Left renal cortex interstitium (tissue), 4 donors: ENCODE measurements at places on chromosomes 4 and X. TPM values are rescaled to one million over a fixed set of nuclear protein-coding genes. Genes with fewer than 3 reads are reported as not detected.

GRCh38 chr4:1348014-1348513 lies 1.1 kb downstream of the UVSSA start:
- no peak for DNase-seq

DNA sequence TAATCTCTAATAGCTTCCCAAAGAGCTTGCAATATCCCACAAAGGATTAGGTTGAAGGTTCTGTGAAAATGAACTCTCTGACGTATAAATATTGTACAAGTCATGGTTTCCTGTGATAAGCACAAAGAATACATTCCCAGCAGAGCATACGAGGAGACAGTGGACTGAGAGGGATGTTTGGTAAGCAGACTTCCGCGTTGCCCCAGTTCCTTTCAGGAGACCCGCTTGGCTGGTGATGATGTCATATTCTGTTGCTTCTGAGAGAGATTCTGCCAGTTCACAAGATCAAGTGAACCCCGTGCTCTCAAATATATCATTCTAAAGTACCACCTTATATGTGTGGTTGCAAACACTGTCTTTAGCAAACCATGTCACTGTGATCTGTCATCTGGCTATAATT lies 323.9 kb upstream of the CASK start:
- no peak for DNase-seq

DNA sequence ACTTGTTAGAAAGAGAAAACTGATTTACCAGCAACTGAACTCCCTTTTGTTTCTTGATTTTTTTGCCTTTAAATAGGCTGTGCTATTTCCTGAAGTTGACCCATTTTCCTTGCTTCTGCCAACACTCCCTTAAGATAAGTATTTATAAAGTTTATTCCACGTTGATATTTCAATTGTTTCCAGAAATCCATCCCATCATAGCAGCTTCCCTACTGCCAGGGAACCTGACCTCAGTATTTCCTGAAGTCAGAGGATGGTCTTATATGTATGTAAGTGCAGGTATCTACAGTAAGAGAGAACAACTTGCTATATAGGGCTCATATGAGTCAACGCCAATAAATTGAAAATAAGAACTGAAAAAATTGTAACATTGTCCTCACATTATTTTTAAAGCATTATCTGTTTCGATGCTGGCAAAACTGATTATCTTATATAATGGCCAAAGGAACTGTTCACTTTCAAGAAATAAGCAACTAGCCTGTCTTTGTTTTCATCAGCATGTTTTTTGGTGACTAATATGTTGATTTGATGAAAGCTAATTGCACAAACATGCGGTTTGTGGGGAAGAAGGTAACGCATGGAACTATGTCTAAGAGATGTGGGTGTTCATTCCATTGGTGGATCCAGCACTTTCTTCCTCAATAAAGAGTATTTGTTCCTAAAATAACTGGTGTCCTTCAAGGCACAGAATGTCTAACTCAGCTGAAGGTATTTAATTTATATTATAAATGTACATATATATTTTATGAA lies 4.7 kb downstream of the LIMCH1 start:
- DNase-seq = no peak

GRCh38 chr4:5760936-5761480 lies 50.0 kb downstream of the EVC start:
- DNase-seq = no peak

DNA sequence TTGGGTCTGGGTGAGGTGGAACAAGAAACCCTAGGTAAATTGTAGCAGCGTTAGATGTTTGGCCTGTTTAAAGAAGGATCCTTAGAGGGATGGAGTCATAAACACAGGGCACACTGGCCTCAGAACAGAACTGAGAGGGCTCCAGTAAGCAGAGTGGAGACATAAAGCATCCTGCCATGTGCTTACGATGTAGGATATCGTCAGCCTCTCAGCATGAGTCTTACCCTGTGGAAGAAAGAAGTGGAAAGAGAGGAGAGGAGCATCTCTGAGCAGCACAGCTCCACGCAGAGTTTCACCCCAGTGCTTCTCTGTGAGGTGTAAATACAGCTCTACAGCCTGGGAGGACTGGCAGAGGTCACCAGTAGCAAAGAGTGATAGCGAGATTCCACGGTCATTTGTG lies 27.8 kb upstream of the SORBS2 start:
- no peak for DNase-seq

DNA sequence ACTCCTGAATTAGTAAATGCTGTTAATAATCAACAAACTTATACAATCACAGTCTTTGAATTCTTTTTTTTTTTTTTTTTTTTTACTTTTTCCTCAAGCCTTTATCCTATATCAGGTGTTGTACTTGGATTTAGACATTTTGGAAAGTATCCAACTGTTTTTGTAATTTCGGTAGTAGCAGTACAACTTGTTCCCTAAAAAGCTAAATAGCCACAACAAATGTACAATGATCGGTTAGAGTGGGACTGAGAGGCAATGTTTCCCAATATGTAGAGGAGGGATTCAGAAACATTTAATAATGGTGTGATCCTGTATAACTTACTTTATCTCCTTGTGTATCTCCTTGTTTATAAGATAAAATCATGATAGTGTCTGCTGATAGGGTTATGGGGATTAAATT lies 343.1 kb downstream of the GRID2 start:
- no peak for DNase-seq

DNA sequence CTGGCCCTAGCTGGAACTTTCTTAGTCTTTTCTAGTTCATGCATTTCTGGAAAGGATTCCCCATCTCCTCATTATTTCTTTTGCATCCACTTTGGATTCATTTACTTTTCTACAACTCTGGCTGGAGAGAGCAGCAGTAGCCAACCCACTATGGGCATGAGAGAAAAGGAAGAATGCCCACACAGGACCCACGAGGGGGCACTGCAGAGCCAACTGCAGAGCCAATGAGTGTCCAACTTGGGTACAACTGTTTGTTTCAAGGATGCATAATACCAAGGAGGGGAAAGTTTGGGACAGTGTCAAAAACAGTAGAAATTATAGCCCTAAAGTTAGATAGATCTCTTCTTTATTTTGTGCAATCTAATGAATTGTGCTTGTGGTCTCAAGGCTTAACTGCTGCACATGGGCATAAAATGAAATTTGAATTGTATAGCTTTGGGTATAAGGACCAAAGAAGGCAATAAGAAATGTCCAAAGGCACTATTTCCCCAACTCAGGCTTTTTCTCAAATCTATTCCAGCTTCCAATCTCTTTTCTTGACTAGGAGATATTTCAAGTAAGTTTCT lies 230.6 kb downstream of the NSUN7 start:
- DNase-seq = no peak

GRCh38 chrX:121639781-121640180 lies 592.4 kb downstream of the GLUD2 start:
- DNase-seq = no peak

- DNase-seq = no peak
Observed at GRCh38 chr4:16721613-16722291, 176.7 kb downstream of the LDB2 start.

GRCh38 chrX:25202827-25203226 lies 187.1 kb upstream of the ARX start:
- no peak for DNase-seq

DNA sequence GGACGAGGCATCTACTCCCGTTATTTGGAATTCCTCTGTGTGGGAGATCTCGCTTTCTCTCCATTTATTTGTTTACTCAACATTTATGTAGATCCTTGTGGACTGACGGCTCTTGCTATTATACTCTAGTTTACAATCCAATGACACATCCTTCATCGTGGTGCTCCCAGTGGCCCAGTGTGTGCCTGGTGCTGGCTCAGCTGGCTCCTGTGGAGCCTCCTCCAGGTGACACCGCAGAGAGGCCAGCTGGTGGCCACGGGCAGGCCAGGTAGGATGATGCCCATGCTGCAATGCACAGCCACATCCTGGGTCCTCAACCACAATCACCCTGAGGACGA lies 84.0 kb upstream of the AFAP1 start:
- no peak for DNase-seq

GRCh38 chr4:137427411-137427810 lies 104.9 kb downstream of the PCDH18 start:
- no peak for DNase-seq

DNA sequence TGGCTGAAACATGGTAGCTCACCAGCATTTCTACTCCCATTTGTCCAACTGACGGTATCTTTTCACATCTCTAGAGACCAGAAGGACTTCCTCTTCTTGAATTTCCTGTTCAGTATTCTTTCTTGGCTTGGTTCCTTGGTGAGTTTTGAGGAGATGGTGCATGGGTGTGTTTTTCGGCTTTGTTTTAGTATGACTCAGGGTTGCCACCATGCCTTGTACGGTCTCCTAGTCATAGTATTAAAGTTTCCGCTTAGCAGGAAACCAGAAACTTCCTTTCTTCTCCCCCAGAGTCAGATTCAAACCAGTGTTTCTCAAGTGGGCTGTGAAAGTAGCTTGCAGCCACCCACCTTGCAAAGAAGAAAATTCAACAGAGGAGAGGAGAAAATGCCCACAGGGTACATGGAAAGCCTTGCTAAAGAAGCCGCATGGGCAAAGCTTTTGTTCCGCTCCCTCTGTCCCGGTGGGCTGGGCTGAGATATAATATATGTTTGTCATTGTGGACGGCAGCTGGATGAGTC lies 5.7 kb downstream of the CD99 start:
- no peak for DNase-seq

DNA sequence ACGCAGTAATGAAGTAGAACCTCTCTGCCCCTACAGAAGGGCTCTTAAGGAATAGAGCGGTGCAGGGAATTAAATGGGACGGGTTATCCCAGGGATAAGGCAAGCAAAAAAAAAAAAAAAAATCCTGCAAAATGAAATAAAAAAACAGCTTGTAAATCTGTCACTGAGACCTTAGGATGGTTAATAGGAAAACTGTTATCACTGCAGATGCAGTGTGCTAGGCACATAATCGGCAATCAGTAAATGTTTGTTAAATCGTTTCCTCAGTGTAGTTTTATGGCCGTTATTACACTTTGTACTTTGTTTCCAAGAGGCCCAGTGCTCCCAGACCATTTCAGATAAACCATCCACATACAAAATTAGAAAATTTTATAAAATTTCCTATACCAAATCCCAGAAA lies 1.0 kb downstream of the HNRNPH2 start:
- no peak for DNase-seq

DNA sequence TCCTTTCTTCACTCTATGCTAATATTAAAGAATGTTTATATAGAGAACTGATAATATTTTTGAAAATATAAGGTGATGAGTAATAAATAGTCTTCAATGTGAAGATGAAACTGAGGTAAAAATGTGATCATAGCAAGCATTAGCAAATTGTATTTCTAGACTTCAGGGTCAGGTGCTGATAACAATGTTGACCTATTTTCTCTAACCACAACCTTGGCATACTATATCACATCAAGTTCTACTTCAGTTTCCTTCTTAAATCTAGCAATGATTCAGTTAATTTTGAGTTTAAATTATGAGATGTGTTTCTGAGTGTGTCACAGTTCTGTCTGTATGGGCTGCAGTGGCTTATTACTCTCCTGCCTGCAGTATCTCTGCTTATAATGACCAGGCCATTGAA lies 209.4 kb downstream of the RAPGEF2 start:
- no peak for DNase-seq

- no peak for DNase-seq
Observed at GRCh38 chr4:54626113-54626512, 31.6 kb upstream of the KIT start.

GRCh38 chrX:75278991-75279390 lies 5.1 kb downstream of the UPRT start:
- DNase-seq = no peak

DNA sequence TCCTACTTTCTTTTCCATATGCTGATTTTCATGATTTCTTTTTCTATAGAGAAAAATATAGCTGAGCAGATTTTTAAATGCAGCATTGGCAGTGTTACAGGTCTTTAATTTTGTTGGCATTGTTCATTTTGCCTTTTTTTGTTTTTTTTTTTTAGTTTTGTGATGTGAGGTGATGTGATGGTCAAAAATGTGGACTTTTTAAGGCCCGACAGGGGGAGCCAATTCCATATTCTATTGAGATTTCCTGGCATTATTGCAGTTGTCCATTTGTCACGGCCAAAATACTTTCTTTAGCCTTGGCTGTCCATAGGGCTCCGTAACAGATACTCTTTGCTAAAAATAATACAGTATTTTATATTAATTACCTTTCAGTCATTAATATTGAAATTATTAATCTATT lies 47.8 kb downstream of the SLIT2 start:
- no peak for DNase-seq

GRCh38 chrX:4655743-4656142 lies 942.3 kb upstream of the PRKX start:
- no peak for DNase-seq

GRCh38 chrX:133852837-133853356 lies 132.5 kb downstream of the GPC3 start:
- DNase-seq = no peak

GRCh38 chrX:65196758-65197360 lies 220.6 kb upstream of the ZC4H2 start:
- no peak for DNase-seq

GRCh38 chr4:136796953-136797352 lies 735.3 kb downstream of the PCDH18 start:
- DNase-seq = no peak

DNA sequence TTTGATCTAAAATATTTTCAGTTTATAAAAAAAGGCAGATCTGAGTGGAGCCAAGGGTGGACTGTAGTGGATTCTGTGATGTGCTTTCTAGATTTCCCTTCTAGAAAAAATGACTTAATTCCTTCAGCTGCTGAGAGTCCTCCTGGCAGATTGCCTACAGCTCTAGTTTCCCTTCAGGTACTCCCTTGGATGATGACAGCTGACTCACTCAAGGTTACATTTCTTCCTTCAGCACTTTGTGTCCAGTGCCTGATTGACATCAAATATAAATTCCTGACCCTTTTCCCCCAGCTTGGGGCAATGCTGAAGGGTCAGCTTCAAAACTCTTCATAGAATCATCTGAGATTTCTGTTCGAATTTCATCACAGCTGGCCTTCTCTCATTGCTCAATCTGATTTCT lies 161.7 kb downstream of the EMCN start:
- no peak for DNase-seq

DNA sequence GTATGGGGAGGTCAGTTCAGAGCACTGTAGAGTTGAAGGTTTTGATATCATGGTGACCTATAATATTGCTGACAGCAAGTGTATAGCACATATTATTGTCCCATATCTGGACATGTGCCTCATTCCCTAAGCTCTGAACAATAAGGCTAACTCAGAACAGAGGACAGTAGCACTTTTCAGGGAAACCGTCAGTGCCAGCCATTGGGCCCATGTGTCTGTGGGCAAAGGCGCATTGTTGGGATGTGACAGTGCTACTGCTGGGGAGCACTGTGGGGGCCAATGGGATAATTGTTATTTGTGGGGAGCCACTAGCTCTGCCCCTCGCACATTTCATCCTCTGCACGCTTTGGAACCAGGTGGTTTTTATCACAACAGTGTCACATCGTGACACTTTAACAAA lies 136.2 kb downstream of the ELOVL6 start:
- DNase-seq = no peak

Gene RASSF6
- polyA plus RNA-seq = 6.0 TPM

Gene GUCY1B1
- 65.8 TPM for polyA plus RNA-seq

Gene DTHD1
- 0.03 TPM for polyA plus RNA-seq

Gene ADGRG2
- 14.6 TPM for polyA plus RNA-seq

Gene RAB9B
- 2.5 TPM for polyA plus RNA-seq

Gene SOX3
- polyA plus RNA-seq = not detected

Gene YIPF7
- polyA plus RNA-seq = 0.55 TPM

Gene FREM3
- 0.09 TPM for polyA plus RNA-seq

Gene GRIPAP1
- polyA plus RNA-seq = 64.5 TPM

Gene HERC3
- 16.2 TPM for polyA plus RNA-seq
